GOT3 (cell line): ENCODE measurements at places on chromosomes 2 and 18.

GRCh38 chr2:56985609-56986008, 801.8 kb downstream of the CCDC85A start:
- no peak for DNase-seq

DNA sequence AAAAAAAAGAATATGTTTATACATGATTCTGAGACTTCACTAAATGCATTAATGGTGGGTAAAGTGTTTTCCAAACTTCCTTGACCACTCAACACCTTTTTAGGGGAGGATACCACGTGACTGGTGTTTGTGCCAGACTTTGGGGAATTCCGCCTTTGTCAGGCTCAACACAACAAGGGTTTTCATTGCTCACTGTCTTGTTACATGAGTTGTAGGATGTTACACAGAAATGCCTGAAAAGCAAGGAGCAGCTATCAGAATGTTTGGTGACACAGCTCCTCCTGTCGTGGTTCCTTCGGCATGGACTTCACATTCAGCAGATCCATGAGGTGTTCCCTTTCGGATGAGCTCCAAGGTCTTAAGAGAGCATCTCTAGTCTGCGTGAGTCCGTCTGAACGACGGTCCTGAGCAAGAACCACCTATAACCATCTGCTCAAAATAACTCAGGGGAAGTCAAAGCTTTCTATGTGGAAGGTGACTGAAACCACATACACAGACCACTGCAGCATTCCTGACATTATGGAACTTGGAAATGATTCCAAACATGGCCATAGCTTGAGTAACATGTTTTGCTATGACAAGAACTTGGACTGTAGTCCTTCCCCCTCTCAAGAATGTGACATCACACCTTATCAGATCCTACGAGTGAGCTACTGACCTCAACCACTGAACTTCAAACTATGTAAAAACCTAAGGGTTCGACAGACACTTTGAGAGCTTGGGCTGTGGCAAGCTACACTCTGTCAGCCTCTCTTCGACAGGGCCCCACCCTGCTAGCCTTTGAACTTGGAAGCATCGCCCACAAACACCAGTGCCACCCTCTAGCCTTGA, 57.5 kb downstream of the MCFD2 start:
- no peak for DNase-seq

DNA sequence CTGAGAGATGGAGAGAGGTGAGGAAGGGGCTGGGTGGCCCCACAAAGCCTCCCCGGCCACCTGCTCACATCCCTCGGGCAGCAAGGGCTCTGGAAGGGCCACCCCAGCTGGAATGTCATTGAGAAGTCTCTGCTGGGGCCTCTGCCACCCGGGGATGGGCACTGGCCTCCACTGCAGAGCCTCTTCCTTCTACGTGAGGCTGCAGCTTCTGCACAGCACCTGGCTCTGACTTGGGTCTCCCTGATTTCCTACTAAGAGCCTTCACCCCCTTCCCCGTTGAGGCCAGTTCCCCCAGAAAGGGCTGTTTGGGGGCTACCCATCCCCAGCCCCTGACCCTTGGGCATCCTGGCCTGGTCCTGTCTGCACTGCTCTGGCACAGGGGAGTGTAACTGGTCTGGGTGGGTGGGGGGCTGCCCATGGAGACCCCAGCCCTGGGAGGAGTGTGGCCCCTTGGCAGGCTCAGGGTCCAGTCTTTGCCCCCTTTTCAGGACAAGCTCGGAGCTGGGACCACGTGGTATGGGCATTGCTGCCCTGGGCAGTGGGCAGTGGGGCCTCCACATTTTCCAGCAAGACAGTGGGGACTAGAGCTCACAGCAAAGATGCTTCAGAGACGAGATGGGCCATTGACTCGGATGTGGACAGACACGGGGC, 5.6 kb downstream of the PDCD1 start:
- DNase-seq, result no peak

- no peak for DNase-seq
These were observed 180.5 kb upstream of the DTNA start for GRCh38 chr18:34529358-34530335.

DNA sequence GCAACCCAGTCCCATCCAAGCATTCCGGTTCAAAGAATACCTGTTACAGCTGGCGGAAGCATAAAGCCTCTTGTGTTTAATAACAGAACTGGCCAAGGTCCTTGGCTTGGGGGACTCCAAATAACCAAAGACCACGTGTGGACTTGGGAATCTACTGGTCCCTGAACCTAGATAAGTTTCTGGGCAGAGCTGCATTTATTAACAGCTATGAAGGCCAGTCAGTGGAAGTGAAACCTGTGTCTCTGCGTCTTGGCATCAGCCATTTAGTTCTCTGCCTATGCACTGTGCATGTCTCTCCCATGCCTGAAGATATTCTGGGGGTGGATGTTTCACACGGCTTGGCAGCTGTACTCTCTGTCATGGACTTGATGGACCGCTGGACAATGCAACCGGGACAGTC, 137.7 kb downstream of the CCBE1 start:
- DNase-seq, result no peak

DNA sequence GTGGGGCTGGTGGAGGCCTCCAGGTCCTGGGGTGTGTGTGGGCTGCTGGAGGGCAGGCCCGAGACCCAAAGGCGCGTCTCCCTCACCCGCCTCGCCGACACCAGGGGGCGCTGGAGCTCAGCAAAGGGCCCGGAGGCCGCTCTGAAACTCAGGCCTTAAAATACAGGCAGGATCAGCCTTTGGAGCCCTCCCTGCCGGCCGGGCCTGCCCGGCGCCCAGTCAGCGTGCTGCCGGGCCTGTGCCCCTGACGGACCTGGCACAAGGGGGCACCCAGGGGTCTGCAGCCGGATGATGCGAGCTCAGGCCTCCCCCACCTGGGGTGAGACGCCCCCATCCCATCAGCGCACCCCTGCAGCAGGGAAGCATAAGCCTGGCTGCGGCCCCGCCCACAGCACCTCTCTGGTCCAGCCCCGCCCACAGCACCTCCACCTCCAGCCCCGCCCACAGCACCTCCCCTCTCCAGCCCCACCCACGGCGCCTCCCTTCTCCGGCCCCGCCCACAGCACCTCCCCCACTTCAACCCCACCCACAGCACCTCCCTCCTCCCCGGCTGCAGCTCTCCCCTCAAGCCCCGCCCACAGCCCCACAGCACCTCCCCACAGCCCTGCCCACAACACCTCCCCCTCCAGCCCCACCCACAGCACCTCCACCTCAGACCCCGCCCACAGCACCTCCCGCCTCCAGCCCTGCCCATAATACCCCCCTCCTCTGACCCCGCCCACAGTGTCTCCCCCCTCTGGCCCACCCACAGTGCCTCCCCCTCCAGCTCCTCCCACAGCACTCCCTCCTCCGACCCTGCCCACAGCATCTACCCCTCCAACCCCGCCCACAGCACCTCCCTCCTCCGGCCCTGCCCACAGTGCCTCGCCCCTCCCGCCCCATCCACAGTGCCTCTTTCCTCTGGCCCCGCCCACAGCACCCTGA, 92.8 kb upstream of the OTOS start:
- DNase-seq, result peak; percentile 42

- DNase-seq, result no peak
These were observed 618.8 kb downstream of the SOCS6 start for GRCh38 chr18:70907673-70908072.

DNA sequence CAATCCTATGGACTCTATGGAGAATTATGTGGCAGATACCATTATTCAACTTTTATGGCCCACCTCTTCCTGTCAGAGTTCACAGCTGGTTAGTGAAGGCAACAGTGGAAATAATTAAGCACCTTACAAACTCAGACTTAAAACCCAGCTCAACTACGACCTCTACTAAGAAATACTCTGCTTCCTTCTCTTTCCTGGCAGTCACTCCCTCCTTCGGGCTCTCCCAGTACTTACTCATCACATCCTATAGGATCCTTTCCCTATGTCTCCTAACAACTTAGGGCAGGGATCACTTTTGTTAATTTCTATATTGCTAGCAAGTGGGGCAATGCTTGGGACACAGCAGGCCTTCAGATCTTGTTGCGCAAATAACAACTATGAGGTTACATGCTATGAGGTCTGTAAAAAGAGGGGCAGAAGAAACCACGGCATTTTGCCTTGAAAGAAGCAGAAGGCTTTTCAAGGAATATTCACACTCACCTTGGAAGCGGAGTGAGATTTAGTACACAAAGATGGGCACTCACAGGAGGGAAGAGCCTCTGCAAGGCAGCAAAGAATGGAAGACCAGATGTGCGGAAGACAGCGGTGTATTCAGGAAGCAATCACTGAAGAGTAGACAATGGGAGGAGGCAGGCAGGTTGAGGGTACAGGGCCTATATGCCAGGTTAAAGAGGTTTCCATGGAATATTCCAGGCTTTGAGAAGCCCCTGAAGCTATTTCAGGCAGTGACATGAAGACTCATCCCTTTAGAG, 2.1 kb downstream of the STK39 start:
- no peak for DNase-seq

- no peak for DNase-seq
These were observed 156.8 kb downstream of the THADA start for GRCh38 chr2:43438858-43439655.

DNA sequence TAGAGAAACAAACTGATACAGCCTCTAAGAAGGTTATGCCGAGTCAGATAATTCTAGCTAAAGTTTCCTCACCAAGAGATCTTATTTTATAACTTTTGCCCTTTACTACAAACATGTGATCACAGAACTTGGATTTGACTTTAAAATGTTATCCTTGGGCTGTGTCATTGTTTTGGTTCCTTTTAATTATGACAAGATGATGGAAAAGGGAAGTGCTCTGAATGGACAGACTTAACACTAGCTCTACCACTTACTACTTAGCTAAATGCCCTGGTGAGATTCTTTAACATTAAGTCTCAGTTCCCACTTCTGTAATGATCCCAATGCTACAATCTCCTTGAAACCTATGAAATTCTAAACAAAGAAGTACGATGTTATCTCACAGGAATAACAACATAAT, 69.9 kb downstream of the RTTN start:
- no peak for DNase-seq

DNA sequence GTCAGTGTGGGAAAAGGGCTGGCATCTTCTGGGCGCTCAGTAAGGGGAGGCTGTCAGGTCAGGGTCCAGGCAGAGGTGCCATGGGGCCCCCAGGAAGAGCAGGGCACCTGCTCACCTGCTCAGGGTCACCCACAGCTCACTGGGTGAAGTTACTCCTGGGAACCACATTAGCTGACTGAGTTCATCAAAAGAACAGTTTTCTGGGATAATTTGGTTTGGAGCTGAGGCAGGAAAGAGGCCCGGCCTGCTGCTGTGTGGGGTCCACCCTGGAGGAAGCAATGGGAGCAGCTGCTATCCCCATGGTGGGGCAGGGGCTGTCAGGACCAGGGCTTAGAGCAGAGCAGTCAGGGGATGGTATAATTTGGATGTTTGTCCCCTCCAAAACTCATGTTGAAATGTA, 97.2 kb upstream of the GPC1 start:
- DNase-seq, result no peak

DNA sequence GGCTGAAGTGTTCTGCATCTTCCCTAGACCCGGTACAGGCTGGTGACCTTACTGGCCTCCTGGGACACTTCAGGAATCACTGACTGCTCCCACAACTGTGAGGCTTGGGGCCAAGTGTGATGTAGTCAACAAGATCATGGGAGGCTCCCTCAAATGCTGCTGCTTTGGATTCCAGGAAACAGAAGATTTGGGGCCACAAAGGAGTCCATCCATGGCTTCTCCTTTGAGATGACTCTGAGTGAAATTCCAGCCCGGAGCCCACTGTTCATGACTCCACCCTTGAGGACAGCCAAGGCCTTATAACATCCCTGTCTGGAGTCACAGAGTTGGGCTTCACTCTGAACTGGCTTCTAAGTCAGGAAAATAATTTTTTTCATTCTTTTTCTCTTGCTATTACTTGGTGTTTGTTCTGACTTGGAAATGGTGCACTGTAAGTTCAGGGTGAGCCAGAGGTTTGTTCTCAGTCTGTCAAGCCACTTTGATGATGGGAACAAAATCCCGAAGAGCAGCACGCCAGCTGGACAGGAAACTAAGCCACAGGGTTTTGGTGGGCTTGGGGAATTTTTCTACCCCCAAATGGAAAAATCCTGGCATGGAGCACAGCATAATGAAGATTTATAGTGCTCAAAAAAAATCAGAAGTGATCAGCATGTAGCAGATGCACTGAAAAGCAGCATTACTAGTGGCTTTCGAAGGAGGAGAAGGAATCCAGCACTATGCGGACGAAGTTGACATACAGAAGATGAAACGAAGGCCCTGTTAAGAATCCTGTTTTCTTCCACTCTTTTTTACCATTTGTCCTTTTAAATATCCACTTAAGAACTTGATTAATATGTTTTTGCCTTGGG, 98.1 kb upstream of the ZFP36L2 start:
- no peak for DNase-seq

DNA sequence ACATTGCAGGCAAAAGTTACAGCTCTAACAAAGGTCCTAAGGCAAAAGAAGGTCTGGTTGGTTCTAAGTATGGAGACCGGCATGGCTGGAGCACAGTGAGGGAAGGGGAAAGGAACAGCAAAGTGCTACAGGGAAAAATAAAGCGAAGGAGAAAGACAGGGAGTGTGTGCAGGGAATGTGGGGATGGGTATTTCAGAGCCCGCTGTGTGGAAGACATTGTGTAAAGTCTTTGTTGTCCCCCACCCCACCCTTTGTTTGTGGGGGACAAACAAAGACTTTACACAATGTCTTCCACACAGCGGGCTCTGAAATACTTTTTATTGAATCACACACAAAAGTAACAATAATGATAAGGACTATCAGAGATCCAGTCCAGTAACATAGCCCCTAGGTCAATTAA, 28.9 kb upstream of the C2orf15 start:
- DNase-seq, result no peak
